Cortex of kidney (tissue), 1 donor: ENCODE measurements at places on chromosomes 12 and 14.

GRCh38 chr14:23113431-23114119 is 5.5 kb downstream of the CEBPE start:
- no peak for DNase-seq

DNA sequence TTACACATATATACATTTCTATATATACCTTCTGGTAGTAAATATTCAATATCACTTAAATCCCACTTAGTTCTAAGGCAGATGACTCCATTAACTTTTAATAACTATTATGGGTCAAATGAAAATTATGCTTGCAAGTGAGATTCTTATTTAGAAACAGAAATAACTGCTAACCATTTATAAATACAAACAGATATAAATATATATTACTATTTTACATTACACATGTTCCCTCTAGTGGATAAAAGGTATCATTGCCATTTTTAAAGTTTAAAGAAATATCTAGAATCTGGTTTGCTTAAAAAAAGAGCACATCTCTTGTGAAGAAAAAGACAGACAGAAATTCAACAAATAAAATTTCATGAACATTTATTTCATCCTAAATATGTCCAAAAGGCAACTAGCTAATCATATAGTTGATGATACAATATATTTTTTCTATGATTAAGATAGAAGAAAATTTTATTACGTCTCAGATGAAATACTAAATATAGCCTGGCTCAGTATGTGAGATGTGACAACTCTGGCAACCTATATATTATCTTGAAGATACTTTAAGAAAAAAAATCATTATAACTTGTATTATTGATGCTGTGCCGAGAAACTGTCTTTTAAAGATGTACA is 11.7 kb upstream of the RAD51AP1 start:
- DNase-seq, result no peak

DNA sequence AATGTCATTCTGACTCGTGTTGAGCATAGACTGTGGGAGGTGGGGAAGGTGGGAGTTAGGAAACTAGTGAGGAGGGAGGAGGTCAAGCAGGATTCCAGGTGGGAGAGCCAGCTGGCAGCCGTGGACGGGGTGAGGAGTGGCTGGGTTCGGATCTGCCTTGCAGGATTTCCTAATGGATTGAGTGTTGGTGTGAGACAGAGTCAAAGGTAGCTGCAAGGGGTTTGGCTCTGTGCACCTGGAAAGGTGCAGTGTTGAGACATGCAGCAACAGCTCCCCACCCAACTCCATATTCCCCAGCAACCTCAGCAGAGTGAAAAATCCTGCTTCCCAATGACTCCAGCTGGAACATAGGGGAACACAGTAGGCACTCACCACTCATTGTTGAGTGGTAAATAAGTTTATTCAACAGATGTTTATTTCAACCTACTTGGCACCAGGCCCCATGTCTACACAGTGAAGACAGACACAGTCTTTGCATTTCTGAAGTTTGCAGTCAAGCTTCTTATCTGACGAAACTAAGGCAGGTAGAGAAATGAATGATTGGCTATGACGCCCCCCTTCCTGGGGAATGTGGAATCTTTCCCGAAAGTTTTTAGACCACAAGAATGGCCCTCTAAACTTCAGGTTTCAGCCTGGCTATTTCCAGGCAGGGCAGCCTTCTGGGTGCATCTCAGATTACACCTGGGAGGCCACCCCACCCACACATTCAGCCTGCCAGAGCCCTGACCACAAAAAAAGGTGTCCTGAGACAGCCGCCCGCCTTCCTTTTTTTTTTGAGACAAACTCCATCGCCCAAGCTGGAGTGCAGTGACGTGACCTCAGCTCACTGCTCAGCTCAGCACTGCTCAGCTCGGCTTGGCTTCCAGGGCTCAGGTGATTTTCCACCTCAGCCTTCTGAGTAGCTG is 37.9 kb upstream of the PLEKHG6 start:
- no peak for DNase-seq

- no peak for DNase-seq
These were observed 376.4 kb downstream of the SNAPC1 start for GRCh38 chr14:62138593-62138992.

DNA sequence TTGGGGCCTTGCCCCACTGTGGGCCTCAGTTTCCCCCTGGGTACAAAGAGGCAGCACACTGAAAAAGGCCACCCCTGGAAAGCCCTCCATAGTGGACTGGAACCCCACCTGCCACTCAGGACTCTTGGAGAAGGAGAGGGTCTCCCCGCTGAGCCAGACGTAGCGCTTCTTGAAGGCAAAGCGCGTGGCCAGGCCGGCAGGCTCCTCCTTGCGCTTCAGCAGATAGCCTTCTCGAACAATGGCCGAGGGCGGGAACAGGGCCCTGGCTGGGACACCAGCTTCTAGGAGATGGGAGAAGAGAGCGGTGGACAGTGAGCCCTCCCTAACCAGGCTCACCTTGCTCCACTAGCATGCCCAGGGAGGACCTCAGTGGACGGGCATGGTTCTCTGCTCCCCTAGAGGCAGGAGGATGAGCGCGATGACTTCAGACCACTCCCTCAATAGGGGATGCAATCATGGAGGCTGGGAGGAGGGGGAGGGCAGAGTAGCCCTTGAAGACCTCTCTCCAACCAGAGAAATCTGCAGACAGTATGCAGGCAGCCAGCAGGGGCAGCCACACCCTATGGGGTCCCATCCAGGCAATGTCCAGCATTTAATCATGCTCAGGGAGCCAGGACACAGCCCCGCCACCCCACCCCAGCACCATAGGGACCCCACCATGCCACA is 29.8 kb downstream of the RASAL1 start:
- no peak for DNase-seq

- DNase-seq, result no peak
These were observed 251.2 kb downstream of the GXYLT1 start for GRCh38 chr12:41893491-41893890.

DNA sequence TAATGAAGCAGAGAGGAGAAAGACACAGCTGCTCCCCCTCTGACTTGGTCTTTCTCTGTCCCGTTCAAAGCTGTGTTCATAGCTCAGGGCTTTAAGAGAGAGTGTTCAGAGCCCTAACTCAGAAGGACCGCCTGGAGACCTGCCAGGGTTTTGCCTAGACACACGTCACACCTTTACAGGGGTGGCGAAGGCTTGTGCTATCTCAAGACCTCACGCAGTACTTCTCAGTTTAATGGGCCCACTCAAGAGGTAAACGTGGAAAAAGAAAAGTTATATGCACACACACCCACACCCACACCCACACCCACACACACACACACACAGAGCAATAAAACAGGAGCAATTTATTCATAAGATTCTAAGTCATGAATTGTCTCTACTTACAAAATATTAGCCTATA is 374.3 kb downstream of the C12orf75 start:
- DNase-seq, result no peak

GRCh38 chr12:1872448-1872847 is 46.0 kb downstream of the CACNA2D4 start:
- no peak for DNase-seq

DNA sequence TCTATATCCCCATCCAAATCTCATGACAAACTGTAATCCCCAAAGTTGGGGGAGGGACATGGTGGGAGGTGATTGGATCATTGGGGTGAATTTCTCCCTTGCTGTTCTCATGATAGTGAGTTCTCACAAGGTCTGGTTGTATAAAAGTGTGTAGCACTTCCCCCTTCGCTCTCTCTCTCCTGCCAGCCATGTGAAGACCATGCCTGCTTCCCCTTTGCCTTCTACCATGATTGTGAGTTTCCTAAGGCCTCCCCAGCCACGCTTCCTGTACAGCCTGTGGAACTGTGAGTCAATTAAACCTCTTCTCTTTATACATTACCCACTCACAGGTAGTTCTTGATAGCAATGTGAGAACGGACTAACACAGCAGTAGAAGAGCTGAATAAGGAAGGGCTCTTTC is 62.6 kb upstream of the VASH1 start:
- no peak for DNase-seq

DNA sequence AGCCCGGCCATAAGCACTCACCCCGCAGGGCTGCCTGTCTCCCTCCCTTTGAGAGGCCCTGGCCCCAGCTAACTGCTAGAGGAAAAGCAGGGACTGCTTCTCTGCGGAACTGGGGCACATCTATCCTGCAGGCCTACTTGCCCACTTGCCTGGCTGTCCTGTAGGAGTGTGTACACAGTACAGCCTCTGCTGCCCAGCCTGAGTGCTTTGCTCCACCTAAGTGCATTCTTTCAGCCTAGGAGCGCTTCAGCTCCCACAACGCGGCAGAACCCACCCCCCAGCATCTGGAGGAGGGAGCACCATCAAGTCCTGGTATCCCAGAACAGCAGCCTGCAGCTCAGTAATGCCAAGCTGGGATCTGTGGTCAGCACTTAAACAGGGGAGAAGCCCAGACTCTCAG is 79.9 kb upstream of the CD163 start:
- no peak for DNase-seq

- no peak for DNase-seq
These were observed 122.1 kb downstream of the PRKD1 start for GRCh38 chr14:29805415-29806123.

GRCh38 chr12:100927826-100928225 is 133.2 kb downstream of the ANO4 start:
- no peak for DNase-seq

DNA sequence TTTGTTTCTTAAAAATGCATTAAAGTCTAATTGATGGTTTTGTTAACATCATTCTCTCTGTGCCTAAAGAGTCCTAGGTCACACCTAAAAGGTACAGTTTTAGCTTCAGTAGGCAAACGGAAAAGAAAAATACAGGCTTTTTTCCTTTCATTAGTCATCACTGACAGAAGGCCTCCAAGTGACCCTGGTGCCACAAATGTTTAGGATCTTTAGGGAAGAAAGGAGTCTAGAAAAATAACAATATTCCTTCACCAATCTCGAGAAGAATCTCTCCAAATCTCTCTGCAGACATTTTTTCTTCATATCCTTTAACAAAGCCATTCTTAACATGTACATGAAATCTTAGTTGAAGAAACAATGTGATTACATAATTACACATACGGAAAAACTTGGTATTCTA is 2.0 kb downstream of the DENND5B start:
- no peak for DNase-seq

GRCh38 chr14:90759370-90760077 is 56.7 kb downstream of the TTC7B start:
- no peak for DNase-seq

GRCh38 chr12:121287267-121287954 is 9.1 kb downstream of the CAMKK2 start:
- DNase-seq, result no peak

GRCh38 chr14:101361044-101361443 is 200.3 kb upstream of the DIO3 start:
- DNase-seq, result no peak

DNA sequence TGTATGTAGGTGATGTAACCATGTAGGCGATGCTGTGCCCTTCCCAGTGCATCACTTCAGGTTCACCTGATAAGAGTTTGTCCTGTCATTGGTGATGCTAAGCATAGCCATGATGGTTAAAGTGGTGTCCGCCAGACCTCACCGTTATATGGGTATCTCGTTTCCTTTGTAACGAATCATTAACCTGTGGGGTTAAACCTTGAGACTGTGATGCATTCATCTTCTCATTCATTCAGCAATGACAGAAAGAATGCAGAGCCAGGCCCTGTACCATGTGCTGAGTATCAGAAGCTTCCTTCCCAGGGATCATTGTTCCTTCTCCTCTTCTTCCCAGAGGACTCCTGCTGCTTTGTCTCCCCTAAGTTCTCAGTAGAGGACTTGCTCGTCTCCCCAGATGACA is 84.9 kb downstream of the CCDC60 start:
- no peak for DNase-seq

GRCh38 chr12:80692114-80692513 is 15.3 kb upstream of the MYF6 start:
- DNase-seq, result no peak

GRCh38 chr12:120826335-120826734 is 77.8 kb downstream of the SPPL3 start:
- no peak for DNase-seq

GRCh38 chr14:53990978-53991377 is 34.4 kb upstream of the BMP4 start:
- DNase-seq, result no peak

- DNase-seq, result no peak
These were observed 67.4 kb downstream of the ACTN1 start for GRCh38 chr14:68911594-68912227.

GRCh38 chr12:45336762-45337596 is 121.1 kb downstream of the ANO6 start:
- no peak for DNase-seq

DNA sequence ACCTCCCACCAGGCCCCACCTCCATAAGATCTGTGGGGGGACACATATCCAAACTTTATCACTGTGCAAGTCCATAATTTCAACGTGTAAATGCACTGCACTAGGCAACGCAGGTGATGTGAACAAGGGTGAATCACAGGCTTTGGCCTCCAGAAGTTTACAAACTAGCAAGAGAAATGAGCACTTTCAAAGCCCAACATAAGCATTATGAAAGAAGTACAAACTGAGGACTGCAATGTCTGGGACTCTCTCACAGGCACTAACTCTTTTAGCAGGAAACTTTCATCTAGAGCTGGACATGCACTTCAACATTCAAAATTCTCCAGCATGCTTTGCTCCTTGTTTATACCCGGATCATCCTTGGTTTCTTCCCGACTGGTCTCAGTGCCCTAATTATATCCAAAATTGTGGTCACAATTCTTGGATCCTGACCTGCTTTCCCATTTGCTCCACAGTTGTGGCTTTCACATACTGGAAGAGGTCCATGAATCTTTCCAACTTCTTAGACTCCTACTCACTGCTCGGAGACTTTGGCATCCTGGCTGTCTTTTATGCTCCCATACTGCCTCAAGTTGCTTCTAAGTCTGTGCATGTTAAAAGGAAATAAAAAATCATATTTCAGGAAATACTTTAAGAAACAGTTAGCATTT is 44.9 kb upstream of the STRAP start:
- DNase-seq, result no peak

DNA sequence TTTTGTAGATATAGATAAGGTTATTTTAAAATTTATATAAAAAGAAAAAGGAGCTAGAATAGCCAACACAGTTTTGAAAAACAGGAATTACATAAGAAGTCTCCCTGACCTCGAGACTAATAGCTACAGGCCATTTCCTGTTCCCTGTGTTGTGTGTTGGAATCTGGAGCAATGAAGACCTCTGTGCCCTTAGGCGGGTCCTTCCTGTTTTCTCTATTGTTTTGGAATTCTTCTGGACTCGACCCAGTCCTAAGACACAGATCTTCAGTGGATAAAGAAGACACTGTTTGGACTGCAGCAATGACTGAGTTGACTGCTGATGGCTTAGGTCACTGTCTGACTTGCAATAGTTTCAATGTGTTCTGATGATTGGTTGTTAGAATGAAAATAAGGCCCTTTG is 26.2 kb downstream of the SNRPF start:
- no peak for DNase-seq
